Stromal cell of bone marrow (primary cell): ENCODE measurements at places on chromosomes 11 and 22.

DNA sequence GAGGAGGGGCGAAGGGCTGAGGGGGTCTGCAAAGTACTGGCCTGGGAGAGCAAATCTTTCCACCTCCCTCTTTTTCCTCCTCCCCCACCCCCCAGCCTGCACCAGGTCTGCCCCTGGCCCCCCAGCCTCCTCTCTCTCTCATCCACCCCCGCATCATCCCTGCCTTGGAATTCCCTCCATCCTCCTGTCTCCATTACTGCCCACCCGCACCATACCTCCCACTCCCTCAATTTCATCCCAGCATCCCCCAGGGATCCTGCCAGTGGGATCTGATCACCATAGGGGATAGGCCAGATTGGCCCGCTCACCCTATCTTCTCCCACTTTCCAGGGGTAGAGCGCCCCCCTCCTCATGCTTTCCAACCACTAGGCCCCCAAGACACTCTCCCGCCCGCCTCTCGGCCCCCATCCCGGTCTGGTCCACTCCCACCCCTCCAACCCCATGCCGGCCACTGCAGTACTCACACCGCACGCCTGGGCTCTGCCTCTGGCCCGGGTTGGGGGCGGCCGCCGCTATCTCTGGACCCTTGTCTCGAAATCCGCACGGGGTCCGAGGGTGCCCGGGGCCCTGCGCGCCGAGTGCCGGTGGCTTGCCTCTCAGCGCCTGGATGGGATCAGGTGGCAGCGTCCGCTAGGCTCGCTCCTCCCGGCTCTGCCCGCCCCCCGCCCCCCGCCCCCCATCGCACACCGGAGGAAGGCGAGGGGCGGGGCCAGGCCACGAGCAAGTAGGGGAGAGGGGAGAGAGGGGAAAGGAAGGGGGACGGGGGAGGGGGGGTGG lies at the start of gene GAL3ST3:
Gene GAL3ST3, minus strand, starts transcription at position 615 of the 777 bp plus-strand sequence. CDS start 3,746 bp downstream, outside the sequence.
- DNase-seq: no peak

DNA sequence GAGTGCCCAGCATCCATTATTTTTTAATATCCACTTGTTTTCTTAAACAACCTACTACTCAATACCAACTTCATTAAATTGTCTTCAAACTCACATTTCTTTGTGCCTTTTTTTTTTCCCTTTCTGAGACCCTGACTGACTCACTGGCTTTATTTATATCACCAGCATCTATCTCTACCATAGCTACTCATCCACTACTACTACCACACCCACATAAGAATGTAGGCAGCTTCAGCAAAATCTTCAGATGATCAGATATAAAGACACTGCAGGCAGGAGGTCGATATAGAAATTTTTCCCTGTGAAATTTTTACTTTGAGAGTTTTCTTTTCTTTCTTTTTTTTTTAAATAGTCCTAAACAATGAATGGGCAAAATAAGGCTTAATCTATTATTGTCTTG lies 2.2 kb downstream of the OR56B1 start:
- DNase-seq: no peak

- DNase-seq: no peak
Observed at GRCh38 chr11:118136801-118137200, 15.8 kb downstream of the SCN4B start.

GRCh38 chr22:44405661-44406060 lies 92.4 kb downstream of the RTL6 start:
- no peak for DNase-seq

DNA sequence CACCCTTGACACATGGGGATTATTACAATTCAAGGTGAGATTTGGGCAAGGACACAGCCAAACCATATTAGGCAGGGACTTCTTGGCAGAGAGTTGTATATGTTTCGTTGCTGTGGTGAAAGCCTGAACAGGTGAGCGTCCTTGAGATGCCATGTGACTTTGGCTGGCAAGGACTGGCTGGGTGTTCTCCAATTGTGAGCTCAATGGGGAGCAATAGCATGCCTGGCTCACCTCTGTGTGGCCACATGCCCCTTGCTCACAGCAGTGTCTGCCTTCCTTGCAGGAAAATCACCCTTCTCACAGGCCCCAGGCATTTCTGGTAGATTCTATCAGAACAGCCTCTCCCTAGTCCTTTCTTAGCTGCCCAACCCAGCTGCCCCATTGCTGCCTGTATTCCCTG lies 105.5 kb downstream of the PARVA start:
- no peak for DNase-seq

DNA sequence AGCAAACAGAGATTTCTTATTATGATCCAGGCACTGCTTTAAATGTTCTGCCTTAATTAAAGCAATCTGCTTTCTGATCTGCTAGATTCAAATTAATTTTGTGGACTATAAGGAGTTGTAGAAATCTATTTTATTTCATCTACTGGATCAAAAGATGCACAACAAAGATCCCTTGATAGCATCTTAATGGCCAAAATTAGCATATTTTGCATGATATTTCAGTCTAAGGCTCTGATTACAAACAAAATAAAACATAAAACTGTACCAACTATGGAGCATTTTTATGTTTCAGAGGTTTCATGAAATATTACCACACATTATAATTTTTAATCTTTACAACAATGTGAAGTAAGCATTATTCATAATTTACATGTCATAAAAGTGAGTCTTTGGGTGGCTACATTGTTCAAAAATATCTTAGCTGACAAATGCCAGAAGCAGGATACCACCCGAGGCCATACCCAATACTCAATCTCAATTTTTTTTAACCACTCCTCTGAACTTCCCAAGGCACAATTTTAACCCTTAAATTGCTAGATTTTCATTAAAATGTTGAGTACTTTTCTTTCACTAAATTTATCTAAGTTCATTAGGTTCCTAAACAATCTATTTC lies 929.5 kb downstream of the KCNA4 start:
- no peak for DNase-seq

GRCh38 chr11:2376751-2377451 lies at the start of gene CD81:
CD81 (plus strand) TSS chr11:2377310; CDS start chr11:2377550, 240 bp downstream.
- no peak for DNase-seq

- no peak for DNase-seq
Observed at GRCh38 chr22:27793576-27793975, 8.0 kb downstream of the MN1 start.

- DNase-seq: no peak
Observed at GRCh38 chr11:1765871-1766718, 2.4 kb upstream of the CTSD start.

- no peak for DNase-seq
Observed at GRCh38 chr22:37141971-37142370, 7.7 kb downstream of the IL2RB start.

GRCh38 chr11:111530091-111530490 lies 10.4 kb upstream of the LAYN start:
- DNase-seq: no peak

DNA sequence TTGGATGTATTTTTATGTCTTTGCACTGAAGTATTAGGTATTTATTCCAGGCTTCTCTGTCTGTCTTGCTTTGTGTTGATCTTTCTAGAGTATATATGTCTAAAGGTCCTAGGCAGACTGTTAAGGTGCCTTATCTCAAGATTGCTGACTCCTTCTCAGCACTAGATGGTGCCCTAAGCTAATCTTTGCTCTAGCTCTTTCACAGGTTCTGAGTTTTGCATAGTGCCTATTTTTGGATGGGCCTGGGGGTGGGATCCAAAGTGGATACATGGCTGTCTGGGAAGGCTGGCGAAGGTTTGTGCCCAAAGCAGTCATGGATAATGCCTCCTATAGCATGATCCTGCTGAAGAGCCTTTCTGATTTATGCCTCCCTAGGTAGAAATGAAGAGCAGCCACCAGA lies 154.9 kb downstream of the TRPC6 start:
- no peak for DNase-seq

DNA sequence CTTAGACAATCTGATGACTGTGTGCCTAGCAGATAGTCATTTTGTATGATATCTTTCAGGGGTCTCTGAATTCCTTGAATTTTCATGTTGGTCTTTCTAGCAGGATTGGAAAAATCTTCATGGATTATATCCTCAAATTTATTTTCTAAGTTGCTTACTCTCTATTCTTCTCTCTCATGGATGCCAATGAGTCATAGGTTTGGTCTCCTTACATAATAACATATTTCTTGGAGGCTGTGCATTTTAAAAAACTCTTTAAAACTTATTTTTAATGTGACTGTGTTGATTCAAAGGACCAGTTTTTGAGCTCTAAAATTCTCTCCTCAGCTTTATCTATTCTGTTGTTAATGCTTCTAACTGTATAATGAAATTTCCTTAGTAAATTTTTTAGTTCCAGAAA lies 198.7 kb downstream of the AASDHPPT start:
- DNase-seq: peak; percentile 18

GRCh38 chr11:68312117-68312779 lies at the start of gene LRP5:
LRP5 (plus strand) TSS chr11:68312591; CDS start chr11:68312715, 124 bp downstream.
- DNase-seq: no peak

GRCh38 chr11:16853859-16854258 lies 115.4 kb downstream of the C11orf58 start:
- DNase-seq: no peak

- DNase-seq: peak; percentile 72
Observed at GRCh38 chr22:30208631-30209603, 37.6 kb downstream of the LIF start.

- DNase-seq: no peak
Observed at GRCh38 chr11:10998674-10999073, 140.8 kb upstream of the ZBED5 start.

GRCh38 chr11:71532036-71532610 lies 5.1 kb downstream of the KRTAP5-7 start:
- no peak for DNase-seq

- DNase-seq: no peak
Observed at GRCh38 chr11:849951-850774, 7.5 kb downstream of the TSPAN4 start.

GRCh38 chr11:8698917-8699441 lies 16.4 kb downstream of the RPL27A start:
- no peak for DNase-seq

DNA sequence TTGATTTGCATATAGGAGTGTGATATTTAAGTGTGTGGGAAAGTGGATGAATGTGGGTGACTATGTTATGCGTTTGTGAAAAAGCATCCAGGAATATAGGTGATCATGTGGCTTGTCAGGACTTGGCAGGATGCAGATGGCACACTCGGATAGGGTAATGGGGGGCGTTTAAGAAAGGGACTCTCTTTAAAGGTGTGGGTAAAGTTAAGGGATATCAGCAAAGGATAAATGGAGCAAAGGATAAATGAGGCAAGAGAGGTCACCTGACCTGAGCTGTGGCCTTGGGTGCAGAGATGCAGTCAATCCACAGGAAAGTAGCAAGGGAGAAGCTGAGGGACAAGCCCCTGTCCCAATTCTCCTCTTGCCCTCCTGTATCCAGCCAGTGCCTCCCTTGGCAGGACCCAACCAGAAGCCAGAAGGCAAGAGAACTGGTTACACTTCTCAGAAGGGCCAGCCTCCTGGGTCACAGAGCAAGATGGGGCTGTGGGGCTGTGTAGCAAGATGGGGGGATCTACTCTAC lies 47.5 kb upstream of the GRAMD1B start:
- DNase-seq: no peak

GRCh38 chr11:70557742-70558485 lies 159.6 kb downstream of the CTTN start:
- DNase-seq: no peak

DNA sequence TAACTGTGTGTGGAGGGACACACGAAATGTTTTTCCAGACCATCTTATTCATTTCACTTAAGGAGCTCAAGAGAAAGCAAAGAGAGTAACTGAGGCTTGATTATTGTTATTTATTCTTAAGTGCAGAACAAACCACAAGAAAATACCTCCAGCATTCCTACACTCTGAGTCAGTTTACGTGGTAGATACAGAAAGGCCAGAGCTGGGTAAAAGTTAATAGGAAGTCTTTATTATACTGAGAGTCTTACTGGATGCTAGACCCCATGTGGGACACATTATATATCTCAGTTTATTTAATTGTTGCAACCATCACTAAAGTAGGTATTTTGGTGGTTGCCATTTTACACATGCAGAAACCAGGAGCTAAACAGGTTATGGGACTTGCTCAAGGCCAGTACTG lies 261.4 kb upstream of the POU2AF2 start:
- DNase-seq: no peak

DNA sequence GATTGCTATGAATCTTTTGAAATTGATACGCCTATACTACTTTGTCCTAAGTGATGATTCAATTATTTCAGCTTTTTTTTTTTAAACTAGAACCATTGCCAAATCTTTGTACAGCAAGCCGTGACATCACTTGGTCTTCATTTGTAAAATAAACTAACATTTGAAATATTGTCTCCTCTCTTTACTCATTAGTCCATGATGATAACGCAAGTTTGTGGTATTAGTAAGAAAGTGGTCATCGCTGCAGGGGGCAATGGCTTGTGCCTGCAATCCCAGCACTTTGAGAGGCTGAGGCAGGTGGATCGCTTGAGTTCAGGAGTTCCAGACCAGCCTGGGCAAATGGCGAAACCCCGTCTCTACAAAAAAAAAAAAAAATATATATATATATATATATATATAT lies 12.9 kb upstream of the ARHGAP42 start:
- no peak for DNase-seq

GRCh38 chr11:109512249-109512648 lies 90.3 kb downstream of the C11orf87 start:
- DNase-seq: no peak

DNA sequence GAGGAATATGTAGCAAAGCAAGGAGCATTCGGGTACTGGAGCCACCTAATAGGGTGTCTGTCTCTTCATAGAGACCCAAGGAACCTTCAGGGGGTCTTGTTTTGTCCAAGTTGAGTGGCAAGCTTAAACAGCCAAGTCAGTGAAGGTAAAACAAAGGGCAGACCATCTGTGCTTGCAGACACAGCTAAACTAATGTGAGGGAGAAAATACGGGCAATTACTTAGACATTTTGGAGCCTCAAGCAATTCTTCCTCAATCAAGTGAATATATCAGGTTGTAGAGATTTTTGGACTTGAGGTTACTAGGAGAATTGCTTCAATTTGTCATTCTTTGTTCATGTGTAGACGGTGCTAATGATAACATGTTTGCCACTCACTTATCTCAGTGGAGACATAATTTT lies 148.2 kb upstream of the ARHGAP20 start:
- DNase-seq: no peak

DNA sequence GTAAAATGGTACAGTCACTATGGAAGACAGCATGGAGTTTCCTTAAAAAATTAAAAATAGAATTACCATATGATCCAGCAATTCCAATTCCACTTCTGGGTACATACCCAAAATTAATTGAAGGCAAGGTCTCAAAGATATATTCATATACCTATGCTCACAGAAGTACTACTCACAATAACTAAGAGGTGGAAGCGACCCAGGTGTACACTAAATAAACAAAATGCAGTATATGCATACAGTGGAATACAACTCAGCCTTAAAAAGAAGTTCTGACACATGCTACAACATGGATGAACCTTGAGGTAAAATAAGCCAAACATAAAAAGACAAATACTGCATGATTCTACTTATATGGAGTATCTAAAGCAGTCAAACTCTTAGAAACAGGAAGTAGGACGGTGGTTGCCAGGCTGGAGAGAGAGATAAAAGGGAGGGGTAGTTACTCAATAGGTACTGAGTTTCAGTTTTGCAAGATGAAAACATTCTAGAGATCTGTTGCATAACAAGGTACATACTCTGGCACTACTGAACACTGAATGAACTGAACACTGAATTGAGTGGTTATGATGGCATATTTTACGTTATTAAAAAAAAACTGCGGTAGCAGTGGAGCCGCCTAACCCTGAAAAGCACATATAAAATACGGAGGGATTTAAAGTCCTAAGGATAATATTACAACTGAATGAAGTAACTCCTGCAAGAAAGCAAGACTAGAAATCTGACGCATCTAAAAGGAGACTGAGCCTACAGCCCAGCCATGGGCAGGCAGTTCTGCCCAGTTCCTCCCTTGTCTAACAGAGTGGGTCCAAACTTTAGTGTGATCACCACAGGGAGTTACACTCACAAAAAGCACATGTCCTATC lies 12.8 kb downstream of the DGCR2 start:
- no peak for DNase-seq

GRCh38 chr22:49627217-49628181 lies 200.2 kb downstream of the BRD1 start:
- no peak for DNase-seq
